ENCODE measurements at places on chromosomes 4 and X. TPM values are rescaled to one million over a fixed set of nuclear protein-coding genes. Genes with fewer than 3 reads are reported as not detected.

DNA sequence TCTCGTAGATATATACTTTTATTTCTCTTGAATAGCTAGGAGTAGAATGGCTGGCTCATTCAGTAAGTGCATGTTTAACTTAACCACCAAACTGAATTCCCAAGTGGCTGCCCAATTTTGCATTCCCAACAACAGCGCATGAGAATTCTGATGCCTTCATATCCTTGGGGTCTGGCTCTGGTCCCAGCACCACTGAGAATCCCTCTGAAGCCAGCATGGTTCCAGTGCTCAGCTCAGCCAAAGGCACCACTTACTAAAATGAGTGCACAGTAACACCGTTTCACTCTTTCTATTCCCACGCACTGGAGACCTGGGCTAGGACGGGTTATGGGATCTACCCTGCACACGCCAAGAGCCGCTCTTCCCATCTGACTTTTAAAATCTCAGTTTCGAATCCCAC lies 60.4 kb downstream of the CASP3 start:
- DNase-seq = no peak

- DNase-seq = no peak
Observed at GRCh38 chr4:5300283-5300682, 249.0 kb downstream of the STK32B start.

DNA sequence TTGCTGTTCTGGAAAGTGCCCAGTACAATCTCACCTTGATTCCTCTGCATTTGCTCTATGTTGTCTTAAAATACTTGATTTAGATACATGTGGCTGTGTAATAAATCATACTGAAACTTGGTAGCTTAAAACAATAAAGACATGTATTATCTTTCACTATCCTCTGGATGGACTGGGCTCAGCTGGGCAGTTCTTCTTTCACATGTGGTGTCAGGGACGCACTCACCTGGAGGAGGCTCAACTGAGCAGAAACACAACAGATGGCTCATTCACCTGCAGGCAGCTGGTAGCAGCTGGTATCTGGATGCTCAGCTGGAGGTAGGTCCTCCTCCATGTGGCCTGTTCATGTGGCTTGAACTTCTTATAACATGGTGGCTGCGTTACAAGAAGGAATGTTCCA lies 563.8 kb upstream of the FRG1 start:
- no peak for DNase-seq

- DNase-seq = peak; percentile 77
Observed at GRCh38 chr4:110165382-110166286, 32.8 kb downstream of the ELOVL6 start.

The ITM2A gene
- polyA plus RNA-seq = 470 TPM
